ENCODE measurements at places on chromosomes 2 and 18.

DNA sequence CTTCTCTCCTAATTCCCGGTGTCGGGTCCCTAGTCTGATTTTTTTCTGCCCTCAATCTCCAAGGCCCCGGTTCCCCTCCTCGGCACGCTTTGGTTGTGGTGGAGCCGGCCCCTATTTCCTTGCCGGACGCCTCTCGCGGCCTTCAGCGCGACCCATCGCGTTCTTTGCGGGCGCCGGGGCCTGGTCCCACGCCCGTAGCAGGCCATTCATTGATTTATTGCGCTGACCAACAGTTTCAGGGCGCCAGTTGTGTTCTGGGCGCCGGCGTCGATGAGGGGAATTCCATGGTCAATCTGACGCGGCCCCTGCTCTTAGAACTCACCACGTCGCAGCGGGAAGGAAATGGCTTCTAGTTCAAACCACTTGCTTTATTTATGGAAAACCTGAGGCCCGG lies 396 bp downstream of the CNOT9 start:
- peak; percentile 56 for DNase-seq

- no peak for DNase-seq
These were observed 223.9 kb upstream of the FAM98A start for GRCh38 chr2:33822964-33823363.

- DNase-seq = no peak
These were observed 348.6 kb downstream of the ANAPC1 start for GRCh38 chr2:111535404-111535803.

DNA sequence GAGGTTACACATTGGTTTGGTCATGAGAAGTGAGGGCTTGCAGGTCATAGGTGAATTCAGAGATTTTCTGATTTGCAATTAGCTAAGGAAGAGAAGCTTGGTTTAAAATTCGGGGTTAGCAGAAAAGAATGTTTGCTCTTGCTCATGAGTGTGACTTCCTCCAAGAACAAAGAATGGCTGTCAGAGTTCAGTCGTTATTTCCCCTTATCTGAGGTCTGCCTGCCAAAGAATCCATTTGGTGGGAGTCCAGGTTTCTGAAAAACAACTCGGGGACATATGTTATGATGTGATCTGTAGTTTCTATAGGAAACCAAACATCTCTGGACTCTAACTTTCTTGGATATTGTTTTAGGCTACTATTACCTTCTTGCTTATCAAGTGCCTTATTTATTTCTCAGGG lies 3.2 kb upstream of the UGT1A6 start:
- no peak for DNase-seq

DNA sequence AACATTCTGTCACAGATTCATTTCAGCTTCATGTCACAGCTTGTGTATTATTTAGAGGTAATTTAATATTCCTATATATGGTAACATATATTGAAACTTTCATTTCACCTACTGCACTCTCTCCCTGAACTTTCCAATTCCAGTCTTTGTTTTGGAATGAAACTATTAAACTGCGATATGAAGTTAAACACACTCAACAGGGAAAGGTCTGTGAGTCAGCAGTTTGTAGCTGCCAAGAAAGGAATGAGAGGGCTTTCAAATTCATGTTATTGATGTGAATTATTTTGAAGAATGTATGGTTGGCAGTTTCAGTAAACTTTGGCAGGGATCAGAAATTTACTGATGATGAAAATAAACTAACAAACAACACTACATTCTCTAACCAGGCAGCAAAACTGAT lies 148.3 kb downstream of the HNMT start:
- DNase-seq = no peak

DNA sequence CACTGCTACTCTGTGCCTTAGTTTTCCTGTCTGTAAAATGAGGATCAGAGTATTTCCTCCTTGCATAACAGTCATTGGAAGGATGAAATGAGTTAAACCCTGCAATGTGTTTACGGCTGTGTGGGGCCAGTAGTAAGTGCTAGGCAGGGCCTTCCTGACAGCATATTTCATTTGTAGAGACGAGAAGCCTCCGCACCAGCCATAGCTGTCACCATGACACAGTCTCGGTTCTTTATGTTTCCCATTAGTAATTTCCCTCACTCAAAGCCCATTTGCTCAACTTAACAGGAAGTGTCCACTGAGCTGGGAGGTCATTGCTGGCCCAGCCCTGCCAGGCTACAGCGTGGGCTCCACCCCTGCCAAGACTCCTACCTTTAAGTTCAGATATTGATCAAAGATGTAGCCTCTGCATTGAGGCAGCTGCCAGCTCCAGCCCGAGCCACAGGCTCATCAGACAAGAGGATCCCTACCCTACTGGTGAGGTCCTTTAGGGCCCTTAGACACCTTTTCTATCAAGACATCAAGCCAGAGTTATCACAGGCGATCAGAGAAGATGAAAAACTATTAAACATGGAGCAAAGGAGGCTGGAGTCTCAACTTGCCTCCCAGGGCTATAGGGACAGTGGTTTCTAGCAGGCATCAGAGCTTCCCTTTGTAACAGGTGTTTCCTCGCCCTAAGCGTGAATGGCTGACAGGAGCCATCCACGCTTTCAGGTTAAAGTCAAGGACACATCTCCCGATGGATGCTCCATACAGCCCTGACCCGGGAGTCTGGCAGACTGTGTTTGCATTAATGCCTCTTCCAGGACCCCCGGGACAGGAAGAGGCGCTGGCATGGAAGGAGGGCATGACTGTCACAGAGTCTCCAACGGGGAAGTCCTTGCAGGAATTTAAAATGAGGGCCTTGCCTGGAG lies 251.7 kb downstream of the NDUFA10 start:
- DNase-seq = no peak

- DNase-seq = no peak
These were observed 183.2 kb upstream of the ITGA4 start for GRCh38 chr2:181273986-181274385.

GRCh38 chr2:165793161-165793778 lies 777 bp downstream of the GALNT3 start:
- DNase-seq = no peak

GRCh38 chr18:420661-421246 lies 79.7 kb downstream of the COLEC12 start:
- no peak for DNase-seq

GRCh38 chr18:57149051-57149450 lies 2.2 kb downstream of the BOD1L2 start:
- no peak for DNase-seq

DNA sequence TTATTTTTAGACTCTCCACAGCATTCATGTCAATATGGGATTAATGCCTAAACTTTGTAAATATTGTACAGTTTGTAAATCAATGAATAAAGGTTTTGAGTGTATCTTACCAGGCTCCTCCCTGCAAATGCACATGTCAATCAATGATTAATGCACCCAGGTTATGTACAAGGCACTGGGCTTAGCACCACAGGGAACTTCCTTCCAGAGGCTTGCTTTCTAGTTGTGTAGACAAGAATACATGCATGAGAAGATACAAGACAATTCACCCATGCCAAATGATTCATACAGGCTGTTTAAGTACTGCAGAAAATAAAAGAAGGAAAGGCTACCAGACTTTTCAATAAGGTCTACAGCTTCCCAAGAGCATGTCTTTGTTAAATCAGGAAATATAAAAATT lies 114.1 kb downstream of the MMADHC start:
- DNase-seq = no peak

DNA sequence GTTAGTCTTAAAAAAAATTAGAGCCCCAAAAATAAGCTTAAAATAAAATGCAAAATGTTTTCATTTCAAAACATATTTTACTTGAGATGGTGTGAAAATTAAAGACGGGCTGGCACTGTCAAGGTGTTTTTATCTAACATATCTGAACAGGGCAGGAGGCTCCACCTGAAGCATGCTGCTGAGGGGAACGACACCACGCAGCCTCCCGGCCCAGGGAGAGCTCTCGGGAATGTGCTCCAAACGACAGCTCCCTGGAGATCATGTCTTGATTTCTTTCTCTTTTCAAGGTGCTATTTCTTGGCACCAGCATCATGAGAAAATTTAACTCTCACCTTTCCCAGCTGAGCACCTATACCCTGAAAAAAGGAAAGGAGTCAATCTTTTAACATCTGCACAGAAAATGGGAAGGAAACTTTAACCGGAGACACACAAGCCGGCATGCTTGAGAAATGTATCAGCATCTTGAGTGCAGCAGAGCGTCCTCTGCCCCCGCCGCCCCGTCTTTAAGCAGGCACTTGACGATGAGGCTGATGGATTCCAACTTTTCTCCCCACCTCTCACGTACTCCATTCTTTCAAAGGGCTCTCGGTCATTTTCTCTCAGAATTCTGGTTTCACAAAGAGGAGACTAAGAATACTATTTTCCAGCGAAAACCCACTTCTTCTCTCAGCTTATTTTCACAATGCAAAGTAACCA lies 56.6 kb downstream of the EIPR1 start:
- no peak for DNase-seq

- no peak for DNase-seq
These were observed 34.8 kb upstream of the ITGAV start for GRCh38 chr2:186554850-186555671.

DNA sequence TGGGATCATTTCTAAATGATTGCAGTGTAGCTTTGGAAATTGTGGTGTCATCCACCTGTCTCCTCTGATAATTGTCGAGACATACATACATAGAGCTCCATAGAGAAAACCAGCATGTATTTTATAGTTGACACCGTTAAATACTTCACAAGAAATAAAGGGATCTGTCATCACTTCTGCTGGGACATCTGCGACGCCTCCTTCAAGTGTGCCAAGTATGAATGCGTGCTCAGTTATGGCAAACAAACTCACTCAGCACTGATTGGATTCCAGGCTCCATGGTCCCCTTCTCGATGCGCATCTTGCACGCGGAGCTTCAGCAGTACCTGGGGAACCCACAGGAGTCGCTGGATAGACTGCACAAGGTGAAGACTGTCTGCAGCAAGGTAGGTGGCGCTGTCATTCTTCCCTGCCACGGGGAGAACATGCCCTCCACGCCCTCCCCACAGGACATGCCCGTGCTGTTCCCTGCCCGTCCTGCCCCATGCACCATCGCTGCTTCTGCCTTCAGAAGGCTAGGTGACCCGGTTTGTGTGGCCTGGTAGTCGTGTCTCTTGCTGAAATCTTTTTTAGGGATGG lies 64.1 kb downstream of the TRAPPC12 start:
- DNase-seq = no peak

DNA sequence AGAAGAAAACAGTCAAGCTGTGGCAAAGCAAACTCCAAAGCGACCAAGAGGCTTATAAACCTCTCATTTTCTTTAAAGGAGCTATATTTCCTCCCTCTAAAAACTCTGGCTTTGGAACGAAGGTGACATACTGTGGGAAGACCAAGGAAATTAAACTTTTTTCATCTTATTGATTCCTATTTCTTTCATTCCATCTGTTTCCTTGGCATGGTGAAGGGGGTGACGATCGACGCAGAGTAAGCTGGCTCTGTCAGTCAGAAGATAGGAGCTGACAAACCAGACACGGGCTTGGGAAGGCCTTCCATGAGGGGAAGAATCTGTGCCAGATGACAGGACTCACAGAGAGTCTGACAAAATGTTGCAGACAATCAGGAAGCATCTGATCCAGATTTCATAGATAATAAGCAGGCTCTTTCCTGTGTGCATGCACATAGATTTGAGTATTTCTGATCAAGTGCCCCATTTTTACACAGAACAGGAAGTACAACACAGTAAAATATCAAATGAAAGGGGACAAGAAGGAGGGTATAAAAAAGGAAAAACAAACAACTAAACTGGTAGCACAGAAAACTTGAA lies 261.7 kb downstream of the SATB2 start:
- no peak for DNase-seq

DNA sequence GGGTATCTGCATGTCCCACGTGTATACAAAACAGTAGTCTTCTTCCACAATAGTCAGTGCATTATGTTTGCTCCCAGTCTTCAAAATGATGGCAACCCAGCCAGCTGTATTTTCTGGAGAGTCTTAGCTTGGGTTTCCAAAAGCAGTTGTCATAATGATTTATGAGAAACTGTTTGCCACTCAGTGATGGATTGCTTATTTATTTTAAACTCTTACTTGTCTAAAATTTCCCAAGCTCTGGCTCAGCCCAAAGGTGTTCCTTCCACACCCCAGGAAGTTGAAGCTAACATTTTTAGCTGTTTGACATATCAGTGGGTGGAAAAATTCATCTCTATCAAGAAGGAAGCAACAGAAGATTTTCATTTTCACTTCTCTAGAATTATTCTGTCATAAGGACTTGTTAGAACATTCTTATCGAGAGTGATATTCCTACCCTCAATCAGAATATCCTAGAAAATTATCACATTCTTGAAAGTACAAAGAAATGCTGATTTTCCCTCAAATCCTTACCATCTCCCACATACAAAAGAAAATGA lies 78.8 kb downstream of the ASAP2 start:
- no peak for DNase-seq

GRCh38 chr18:63257453-63257852 lies 62.1 kb downstream of the BCL2 start:
- no peak for DNase-seq
